EH (cell line): ENCODE measurements at places on chromosomes 11 and 22.

DNA sequence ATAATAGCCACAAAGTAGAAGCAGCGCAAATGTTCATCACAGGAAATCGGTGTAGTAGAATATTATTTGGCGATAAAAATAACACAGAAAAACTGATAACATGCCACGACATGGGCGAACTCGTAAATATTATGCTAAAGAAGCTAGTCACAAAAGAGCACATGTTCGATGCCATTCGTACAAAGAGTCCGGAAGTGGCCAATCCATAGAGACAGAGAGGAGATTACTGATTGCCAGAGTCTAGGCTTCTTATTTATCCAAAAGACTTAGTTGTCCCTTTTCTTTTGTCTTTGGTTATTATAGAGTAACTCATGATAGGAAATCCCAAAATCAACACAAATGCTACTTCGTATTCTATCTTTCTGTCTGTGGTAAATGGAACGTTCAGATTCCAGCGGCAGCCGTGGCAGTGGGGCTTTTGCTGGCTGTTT, 56.5 kb downstream of the MED15 start:
- no peak for DNase-seq

GRCh38 chr11:16977994-16978315, 36.3 kb downstream of the PLEKHA7 start:
- DNase-seq = no peak

GRCh38 chr22:47035425-47035881, 273.0 kb downstream of the TBC1D22A start:
- DNase-seq = no peak

- DNase-seq = no peak
These were observed 1235.7 kb downstream of the LRRC4C start for GRCh38 chr11:40223596-40224330.

- DNase-seq = no peak
These were observed 5.2 kb upstream of the IL17RA start for GRCh38 chr22:17079572-17079971.

- no peak for DNase-seq
These were observed 1.6 kb downstream of the PTPRCAP start for GRCh38 chr11:67435727-67436458.

GRCh38 chr22:20578192-20578591, 70.8 kb downstream of the MED15 start:
- DNase-seq = no peak

GRCh38 chr11:109133159-109133558, 288.8 kb upstream of the C11orf87 start:
- DNase-seq = no peak

- no peak for DNase-seq
These were observed 3.3 kb downstream of the CCDC81 start for GRCh38 chr11:86377972-86378371.

GRCh38 chr11:112652786-112653390, 308.3 kb upstream of the NCAM1 start:
- DNase-seq = peak; percentile 57

DNA sequence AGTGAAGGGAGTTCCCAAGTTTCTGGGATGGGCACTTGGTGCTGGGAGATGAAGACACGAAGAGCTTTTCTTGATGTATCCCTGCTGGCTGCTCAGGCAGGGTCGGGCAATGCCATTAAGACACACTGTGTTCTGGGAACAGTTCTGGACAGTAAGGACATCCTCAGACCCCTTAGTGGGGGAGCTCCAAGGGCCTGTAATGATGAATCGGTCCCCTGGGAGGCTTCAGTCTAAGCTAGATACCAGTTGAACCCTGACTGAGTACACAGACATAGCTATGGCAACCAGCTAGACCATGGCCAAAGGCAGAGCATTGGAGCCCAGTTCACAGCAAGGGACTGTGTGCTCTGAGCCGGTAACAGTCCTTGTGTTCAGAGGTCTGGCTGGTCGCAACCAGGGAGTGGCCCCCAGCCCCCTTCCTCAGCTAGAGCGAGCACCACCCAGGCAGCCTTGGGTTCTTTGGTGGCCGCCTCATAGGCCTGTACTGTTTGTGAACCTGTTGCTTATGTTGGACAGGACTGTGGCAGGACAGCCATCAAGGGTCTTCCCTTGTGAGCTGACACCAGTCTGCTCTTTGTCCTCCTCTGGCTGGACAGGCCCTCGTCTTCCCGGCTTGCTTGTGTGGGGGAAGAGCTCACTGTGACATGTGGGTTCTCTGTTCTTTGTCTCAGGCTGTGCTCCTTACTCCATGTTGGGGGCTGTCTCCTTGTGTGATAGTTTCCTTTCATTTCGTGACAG, 25.0 kb downstream of the MED15 start:
- DNase-seq = no peak

- peak; percentile 92 for DNase-seq
These were observed 419.8 kb upstream of the LRRC4C start for GRCh38 chr11:41879214-41879613.

DNA sequence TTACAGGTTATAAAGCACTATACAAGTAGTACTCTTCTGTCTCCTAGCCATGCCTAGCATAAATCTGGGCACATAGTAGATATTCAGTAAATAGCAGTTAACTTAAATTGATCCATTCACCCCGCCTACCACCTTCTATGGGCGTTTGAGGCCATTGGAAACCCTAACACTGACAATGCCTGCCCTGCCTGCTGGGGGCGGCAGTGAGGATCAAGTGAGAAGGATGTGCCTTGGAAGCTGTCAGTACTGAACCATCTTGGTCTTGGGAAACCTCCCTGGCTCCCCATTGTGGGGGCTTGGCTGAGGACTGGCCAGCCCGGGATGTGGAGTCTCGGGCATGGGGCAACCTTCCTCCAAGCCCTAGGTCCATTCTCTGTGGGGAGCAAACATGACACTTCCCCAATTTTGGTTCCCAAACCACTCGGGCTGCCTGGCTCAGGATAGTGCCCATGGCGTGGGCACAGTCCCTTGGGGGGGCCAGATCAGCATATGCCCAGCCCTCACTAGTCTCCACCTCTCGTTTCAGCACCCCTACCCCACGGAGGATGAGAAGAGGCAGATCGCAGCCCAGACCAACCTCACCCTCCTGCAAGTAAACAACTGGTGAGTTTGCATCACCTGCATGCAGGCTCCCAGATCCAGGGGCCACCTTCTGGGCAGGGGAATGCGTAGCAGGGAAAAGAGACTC, 67.4 kb downstream of the FEZ1 start:
- DNase-seq = no peak

GRCh38 chr11:43359422-43359818, 700 bp downstream of the TTC17 start:
- DNase-seq = peak; percentile 43

GRCh38 chr11:46674463-46675287, 25.7 kb downstream of the ARHGAP1 start:
- peak; percentile 46 for DNase-seq

DNA sequence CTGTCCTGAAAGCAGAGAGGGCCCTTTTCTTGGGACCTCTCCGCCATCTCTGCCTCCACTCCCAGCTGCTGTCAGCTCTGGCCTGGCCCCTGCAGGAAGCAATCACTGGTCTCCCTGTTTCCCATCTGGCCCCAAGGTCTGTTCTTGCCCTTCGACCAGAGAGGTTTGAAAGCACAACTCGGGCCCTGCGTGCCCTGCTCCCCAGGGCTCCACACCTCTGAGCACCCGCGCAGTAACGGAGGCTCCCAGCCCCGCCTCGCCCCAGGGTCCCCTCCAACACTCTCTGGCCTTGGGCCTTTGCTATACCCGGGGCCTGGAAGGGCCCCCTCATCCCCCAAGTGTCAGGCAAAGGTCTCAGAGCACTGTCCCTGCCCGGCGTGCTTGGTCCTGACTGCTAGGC, 7.8 kb upstream of the CD81 start:
- no peak for DNase-seq
